ENCODE measurements at places on chromosomes 16 and 17.

DNA sequence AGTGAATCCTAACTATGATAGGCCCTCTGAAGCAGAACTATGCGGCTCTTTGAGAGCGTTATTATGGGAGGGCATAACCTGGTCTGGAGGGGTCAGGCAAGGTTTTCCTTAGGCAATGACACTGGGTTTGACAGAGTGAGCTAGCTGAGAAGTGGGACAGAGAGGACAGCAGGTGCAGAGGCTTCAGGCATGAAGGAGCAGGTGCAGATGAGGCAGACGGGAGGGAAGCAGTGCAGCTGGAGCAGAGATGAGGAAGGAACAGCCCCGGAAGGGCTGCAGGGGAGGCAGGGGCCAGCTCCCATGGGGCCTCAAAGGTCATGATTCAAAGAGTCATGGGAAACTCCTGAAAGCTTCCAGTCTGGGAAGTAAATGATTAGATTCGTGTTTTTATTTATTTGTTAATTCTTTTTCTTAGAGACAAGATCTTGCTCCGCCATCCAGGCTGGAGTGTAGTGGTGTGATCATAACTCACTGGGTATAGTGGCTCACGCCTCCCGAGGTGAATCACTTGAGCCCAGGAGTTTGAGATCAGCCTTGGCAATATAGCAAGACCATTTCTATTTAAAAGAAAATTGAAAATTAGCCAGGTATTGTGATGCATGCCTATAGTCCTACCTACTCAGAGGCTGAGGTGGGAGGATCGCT, 5.4 kb downstream of the MARCHF10 start:
- no peak for DNase-seq

DNA sequence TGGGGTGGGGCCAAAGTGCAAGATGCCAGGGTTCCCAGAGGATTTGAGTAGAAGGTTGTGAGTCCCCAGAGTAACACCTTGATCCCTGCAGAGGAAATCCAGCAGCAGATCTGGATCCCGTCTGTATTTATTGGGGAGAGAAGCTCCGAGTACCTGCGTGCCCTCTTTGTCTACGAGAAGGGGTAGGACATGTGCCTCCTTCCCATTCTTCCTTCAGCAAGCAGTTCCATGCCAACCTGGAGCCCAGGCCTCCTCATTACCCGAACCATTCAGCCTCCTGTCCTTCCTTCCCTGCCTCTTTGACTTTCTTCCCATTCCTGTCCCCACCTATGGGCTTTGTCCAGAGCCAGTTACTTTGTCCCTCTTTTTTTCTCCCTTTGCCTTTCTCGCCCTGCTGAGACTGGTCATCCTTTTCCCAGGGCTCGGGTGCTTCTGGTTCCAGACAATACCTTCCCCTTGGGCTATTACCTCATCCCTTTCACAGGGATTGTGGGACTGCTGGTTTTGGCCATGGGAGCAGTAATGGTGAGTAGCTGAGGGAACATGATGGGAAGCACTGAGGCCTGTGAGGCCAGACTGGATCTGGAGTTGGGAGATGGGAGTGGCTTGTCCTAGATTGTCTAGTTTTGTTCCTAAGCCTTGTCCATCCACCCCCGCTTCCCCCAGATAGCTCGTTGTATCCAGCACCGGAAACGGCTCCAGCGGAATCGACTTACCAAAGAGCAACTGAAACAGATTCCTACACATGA, 2.9 kb downstream of the RNF167 start:
- DNase-seq, result no peak

DNA sequence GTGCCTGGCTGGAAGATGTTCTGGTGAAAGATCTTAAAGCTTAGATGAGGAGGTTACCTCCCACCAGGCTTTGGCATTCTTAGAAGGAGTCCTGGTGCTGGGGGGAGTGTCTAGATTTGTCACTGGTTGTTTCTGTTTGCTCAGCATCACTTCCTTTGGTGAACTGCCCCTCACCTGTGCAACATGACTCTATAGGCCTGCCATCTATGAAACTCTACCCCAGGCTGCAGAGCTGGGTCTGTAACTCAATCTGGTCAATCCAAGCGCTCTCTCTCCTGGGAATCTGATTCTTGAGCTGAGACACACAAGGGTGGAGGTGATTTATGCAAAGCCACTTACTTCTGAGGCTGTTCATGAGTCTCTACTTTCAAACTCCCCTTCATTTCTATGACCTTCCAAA, 399.4 kb downstream of the NPIPA7 start:
- no peak for DNase-seq

- DNase-seq, result peak; percentile 83
These were observed 162.9 kb downstream of the COPRS start for GRCh38 chr17:31696184-31696602.

GRCh38 chr16:89050868-89051311, 42.8 kb upstream of the ACSF3 start:
- no peak for DNase-seq

- no peak for DNase-seq
These were observed 960.2 kb upstream of the EEF2KMT start for GRCh38 chr16:6057821-6058220.

- no peak for DNase-seq
These were observed 15.9 kb downstream of the TNRC6C start for GRCh38 chr17:77974396-77974795.

DNA sequence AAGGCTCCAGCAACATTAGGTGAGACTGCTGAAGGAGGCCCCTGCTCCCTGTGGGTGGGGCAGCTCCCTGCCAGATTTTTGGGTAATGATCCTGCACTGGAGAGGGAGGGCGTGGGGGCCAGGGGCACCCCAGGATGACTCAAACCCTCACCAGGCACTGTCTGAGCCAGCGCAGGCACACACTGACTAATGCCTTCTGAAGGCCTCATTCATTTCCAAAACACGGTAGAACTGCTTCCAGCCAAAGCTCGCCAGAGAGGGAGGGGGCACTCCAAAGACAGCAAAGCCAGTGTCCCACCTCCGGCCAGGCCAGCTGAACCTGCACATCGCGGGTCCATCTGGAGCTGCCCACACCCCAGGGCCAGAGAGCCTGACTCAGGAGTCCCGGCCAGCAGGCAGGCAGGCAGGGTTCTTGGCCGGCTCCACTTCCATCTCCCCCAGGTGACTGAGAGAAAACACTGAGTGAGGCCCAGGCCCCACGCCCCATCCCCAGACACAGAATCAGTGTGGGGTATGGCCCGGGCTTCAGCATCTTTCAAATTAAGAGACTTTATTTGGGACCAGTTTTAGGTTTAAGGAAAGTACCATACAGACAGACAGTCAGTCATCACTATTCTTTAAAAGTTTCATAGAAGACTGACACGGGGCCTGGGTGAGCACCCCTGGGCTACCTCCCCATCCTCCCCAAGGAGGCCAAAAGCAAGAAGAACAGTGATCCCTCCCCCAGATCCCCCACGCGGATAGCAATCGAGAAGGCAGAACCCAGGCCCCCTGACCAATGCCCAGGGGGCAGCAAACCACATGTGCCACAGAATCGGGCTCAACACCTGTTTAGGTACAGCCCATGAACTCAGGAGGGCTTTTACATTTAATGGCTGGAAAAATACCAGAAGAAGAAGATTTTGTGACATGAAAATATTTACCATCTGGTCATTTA, 2.3 kb downstream of the PIEZO1 start:
- no peak for DNase-seq

GRCh38 chr16:73066927-73067670, 19.2 kb upstream of the ZFHX3 start:
- DNase-seq, result no peak

DNA sequence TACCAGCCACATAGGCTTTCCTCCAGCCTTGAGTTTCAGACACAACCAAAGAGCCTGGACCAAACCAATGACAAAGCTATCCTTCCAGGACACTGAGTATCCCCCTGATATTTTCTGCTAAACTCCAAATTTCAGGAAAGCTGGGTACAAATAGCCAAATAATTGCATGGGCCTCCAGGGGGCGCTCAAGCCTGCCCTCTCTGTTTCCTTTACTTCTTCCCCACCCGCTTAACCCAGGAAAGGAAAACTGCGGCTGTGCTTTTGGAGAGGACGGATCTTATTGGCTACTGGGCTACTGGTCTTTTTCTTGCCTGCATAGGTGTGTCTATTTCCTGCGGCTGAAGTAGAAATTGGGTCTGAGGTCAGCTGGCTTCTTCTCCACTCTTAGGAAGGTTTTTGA, 30.1 kb downstream of the GNGT2 start:
- DNase-seq, result no peak

DNA sequence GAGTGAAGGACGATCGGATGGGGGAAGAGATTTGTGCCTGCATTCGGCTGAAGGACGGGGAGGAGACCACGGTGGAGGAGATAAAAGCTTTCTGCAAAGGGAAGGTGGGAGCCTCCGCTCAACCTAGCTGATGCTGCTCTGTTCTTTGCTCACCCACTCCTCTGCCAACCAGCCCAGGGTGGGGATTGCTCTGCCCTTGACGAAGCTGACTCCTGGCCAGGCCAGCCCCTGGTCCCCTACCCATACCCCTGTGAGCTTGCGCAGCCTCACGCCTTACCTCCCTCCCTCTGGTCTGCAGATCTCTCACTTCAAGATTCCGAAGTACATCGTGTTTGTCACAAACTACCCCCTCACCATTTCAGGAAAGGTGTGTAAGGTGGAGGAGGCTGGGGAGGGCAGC, 4.8 kb upstream of the RSAD1 start:
- no peak for DNase-seq

DNA sequence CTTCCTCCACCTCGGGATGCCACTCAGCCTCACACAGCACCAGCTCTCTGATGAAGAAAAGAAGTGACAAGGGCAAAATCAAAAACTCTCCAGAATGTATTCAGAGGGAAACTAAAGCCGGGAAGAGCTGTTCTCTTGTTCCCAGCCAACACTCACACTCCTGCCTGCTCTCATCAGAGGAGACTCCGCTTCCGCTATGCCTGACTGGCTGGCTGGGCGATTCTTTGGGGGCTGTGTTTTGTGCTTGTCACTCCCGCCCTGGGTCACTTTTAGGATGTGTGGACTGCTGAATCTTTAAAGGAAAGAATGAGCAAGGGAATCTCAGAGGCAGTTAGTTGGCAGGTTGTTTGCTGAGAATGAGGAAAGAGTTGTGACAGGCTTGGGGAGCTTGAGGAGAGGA, 54.6 kb upstream of the TBX2 start:
- DNase-seq, result no peak

DNA sequence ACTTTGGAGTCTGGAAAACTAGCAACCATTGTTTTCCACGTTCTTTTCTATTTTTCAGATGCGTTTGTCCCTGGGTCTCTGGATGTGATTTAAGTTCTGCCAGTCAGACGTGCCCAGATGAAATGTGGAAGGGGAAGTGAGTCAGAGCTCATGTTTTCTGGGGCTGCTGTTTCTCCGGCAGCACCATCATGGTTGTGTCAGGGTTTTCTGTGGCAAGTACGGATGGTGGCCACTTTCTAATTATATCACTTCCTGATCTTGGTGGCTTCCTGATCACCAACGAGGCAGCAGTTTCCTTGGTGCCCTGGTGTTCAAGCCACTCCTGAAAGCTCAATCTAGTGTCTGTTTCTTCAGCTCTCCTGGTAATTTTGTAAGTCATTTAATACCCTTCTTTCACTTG, 31.4 kb upstream of the PMFBP1 start:
- DNase-seq, result no peak

GRCh38 chr17:31608659-31609254, 217.3 kb downstream of the RAB11FIP4 start:
- no peak for DNase-seq

GRCh38 chr16:84759906-84760305, 59.9 kb upstream of the CRISPLD2 start:
- no peak for DNase-seq

- no peak for DNase-seq
These were observed 30.8 kb downstream of the FA2H start for GRCh38 chr16:74743668-74744299.

DNA sequence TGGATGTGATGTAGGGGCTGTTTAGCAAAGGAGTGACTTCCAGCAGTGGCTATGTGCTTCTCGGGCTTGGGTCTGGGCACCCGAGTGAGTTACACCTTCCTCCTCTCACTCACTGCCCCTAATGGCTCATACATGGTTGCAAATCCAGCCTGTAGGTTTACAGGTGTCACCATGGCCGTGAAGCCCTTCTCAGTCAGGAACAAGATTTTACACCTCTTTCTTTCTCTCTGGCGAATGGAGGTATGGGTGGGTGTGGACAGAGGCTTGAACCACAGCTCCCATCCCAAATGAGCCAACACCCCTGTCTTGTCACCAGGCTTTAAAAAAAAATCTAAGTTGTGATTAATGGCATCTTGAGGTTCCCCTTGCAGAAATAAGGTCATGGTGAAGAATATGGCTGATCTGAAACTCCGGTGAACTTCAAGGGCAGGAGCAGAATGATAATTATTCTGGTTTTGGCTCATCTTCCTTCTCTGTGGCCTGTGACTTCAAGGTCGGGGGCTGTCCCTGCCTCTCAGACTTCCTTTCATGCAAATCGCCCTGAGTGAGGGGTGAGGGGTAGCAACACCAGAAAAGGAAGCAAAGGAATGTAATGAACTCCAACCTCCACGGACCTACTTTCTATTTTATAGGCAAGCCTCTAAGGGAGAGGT, 331.2 kb downstream of the MAF start:
- no peak for DNase-seq

DNA sequence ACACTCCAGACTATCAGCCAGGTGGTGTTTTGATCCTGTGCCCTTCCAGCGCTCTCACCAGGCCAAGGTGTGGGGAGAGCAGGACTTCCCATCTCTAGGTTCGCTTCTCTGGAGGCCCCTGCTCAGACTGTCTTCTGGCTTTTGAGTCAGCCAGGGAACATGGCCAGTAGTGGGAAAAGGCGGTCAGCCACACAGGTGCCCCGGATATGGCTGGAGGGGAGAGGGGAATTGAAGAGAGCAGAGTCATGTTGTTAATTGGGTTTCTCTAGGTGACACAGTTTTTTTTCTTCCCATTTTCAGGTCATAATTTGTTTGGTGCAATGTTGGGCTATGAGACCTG, 1.5 kb downstream of the MINK1 start:
- DNase-seq, result no peak

- DNase-seq, result no peak
These were observed 66.1 kb downstream of the GTF3C1 start for GRCh38 chr16:27483624-27484023.

DNA sequence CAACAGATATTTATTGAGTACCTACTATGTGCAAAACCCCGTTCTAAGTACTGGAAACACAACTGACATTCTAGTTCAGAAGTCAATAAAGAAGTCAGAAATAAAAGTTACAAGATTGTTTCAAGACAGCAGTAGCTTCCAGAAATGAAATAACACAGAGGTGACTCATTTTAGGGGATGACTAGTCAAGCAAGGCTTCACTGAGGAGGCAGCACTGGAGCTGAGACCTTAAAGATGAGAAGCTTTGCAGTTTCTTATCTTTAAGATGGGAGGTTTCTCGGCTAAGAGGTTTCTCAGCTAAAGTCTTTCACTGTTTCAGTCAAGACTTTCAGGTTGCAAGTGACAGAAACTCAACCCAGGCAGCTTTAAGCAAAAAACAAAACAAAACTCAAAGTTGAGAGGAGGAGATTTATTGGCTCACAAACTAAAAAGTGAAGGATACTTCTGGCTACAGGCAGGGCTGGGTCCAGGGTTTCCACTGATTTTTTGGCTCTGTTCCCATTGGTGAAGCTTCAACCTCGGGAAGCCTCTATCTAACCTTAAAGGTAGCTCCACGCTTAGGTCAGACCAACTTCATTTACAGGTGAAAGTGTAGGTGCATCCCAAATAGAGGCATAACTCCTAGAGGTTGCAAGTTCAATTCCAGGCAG, 7.4 kb upstream of the MMP2 start:
- DNase-seq, result no peak

GRCh38 chr16:85918436-85918835, 19.5 kb downstream of the IRF8 start:
- DNase-seq, result no peak

GRCh38 chr16:30922420-30922959, 882 bp upstream of the FBXL19 start:
- peak; percentile 99 for DNase-seq

GRCh38 chr17:35891269-35891668, 11.1 kb upstream of the CCL5 start:
- DNase-seq, result no peak

Measured in BJ (cell line).